ENCODE measurements at places on chromosomes 7 and 10.
A peak's percentile ranks its signal among the peaks of the same experiment; 100 is the strongest.

GRCh38 chr10:30963992-30964930 is 67.4 kb downstream of the ZNF438 start:
- DNase-seq = no peak

- no peak for DNase-seq
These were observed 2.5 kb downstream of the CHN2 start for GRCh38 chr7:29196971-29197595.

GRCh38 chr10:29109707-29110571 is 178.9 kb upstream of the LYZL1 start:
- DNase-seq = no peak

- no peak for DNase-seq
These were observed 113.4 kb upstream of the NOBOX start for GRCh38 chr7:144516729-144517525.

DNA sequence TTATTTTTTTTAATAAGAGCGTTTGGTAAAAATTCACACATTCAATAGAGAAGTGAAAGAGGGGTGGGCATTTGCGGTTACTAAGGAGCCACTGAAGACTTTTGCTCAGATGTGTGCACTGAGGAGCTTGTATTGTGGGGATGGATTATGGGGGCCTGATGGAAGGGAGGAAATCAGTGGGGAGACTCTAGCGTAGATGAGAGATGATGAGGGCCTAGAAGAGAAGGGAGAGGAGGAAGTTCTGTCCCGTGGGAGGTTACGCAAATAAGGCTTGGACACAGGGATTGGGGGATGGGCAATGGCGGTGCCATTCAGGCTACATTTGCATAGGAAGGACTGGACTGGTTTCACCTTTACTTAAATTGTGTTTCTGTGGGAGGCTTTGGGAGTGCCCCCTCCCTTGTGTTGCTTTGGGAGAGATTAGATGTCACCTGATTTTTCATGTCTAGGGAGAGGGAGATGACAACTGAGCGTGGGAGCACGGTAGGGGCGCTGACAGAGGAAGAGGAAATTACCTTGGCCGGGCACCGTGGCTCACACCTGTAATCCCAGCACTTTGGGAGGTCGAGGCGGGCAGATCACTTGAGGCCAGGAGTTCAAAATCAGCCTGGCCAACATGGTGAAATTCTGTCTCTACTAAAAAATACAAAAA is 2.2 kb upstream of the HIP1 start:
- DNase-seq = peak; percentile 67
